ENCODE measurements at places on chromosomes 6 and 20.

DNA sequence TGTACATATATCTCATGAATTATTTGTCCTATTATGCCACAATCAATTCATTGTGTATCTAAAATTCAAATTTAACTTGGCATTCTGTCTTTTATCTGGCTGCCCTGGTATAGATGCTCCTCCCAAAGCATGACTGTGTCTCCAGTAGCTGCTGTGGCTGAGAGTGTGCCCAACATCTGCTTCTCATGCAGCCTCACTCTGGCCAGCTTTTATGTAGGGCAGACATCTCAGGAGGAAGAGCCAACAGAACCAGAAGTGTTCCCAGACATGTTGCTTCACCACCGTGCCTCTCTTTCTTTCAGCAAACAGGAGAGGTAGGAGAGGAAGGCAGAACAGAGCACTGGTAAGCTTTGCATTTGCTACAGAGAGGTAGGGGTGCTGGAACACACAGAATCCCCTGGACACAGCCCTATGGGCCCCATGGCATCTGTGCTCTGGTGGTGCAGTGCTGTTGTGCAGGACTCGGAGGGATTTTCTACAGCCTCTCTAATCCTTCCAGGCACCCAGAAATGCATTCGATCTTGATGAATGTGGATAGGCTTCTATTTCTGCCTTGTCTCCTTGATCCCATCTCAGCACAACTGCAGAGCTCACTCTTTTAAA is 637.1 kb downstream of the UTRN start:
- DNase-seq, result peak; percentile 8

- no peak for DNase-seq
Observed at GRCh38 chr20:12989586-12990115, 19.1 kb upstream of the SPTLC3 start.

DNA sequence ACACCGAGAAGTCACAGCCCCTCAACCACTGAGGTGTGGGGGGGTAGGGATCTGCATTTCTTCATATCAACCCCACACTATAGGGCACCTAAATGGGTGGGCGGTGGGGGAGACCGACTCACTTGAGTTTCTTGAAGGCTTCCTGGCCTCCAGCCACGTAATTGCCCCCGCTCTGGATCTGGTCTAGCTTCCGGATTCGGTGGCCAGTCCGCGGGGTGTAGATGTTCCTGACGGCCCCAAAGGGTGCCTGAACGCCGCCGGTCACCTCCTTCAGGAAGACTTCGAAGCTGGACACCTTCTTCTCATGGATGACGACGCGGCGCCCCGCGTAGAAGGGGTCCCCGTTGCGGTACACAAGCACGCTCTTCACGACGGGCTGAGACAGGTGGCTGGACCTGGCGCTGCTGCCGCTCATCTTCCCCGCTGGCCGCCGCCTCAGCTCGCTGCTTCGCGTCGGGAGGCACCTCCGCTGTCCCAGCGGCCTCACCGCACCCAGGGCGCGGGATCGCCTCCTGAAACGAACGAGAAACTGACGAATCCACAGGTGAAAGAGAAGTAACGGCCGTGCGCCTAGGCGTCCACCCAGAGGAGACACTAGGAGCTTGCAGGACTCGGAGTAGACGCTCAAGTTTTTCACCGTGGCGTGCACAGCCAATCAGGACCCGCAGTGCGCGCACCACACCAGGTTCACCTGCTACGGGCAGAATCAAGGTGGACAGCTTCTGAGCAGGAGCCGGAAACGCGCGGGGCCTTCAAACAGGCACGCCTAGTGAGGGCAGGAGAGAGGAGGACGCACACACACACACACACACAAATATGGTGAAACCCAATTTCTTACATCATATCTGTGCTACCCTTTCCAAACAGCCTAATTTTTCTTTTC is at the start of gene DCDC2:
TSS of gene DCDC2 (minus strand) at position 724 of the 883 bp plus-strand sequence. CDS start at position 415, 309 bp downstream.
- no peak for DNase-seq

DNA sequence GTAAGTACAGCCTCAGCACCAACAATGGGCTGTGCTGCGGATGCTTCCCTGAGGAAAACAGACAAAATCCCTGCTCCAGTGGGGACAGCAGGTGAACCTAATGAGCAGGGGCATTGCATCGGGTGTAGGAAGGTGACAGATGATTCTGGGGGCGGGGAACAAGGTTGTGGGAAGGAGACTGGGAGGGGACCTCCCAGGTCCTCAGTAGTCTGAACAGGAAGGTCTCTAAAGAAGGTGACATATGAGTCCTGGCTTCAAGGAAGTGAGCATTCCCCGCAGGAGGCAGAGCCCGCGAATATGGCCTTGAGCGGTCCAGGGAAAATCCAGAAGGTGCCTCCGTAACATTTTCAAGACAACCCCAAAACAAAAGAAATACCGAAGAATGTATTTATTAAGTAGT is 19.4 kb downstream of the ULBP1 start:
- DNase-seq, result no peak

GRCh38 chr6:39172377-39172757 is 56.9 kb downstream of the KCNK5 start:
- no peak for DNase-seq

GRCh38 chr6:154343473-154344308 is 12.9 kb downstream of the IPCEF1 start:
- DNase-seq, result peak; percentile 75
